GM10248 (cell line): ENCODE measurements at places on chromosomes 3 and 15.
A peak's percentile ranks its signal among the peaks of the same experiment; 100 is the strongest.

DNA sequence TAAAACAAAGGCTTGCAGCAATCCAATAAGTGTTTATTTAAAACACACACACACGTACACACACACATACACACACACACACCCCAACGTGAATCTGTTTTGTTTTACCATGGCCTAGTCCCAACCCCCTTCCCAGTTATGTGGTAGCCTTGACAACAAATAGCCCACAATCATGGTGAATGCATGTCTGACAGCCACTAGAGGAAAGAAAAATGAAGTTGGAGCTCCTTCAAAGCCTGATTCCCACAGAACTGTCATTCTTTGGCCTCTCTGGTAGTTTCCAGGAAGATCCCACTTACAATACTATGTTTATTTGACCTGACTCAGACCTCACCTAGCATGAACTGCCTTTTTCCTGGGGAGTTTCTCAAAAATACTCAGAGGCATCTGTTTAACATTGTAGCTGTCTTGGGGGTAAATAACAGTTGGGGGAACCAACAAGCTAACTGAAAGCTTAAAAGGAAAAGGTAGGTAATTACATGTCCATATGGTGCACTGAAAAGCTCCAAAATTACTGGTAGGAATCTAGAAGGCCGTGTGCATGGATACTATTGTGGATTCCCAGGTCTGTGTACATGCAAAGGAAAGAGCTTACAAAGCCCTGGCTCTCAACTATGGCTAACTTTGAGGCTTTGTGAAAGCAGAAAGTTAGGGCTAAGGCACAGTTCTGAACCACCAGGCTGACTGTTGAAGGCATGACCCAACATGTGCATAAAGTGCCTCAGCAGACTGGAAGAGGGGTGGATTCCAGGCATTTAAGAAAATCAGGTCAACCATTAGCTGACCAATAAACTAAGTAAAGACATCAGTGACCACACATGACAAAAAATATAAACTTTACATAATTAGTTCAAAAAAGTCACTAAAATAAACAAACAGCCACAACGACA lies 65.3 kb downstream of the FAIM start:
- DNase-seq: no peak

DNA sequence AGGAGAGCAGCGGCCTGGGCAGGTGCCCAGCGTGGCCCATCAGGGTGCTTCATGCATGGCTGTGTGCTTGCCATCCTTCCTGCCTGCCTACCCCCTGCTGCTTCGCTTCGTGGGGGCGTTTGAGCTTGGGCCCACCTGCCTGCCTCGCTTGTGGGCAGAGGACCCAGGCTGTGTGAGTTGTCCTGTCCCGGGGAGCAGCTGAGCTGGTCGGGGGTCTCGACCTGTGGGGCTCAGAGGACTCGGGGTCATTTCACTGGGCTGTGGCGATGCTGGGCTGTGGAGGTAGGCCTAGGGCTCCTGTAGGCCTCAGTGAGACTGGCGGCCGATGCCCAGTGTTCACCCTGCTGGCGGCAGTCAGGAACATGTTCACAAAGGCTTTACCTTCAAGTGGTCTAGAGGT lies 12.1 kb upstream of the STAB1 start:
- no peak for DNase-seq

GRCh38 chr3:197014942-197015575 lies 14.6 kb downstream of the MELTF start:
- no peak for DNase-seq

GRCh38 chr15:64535460-64536243 lies 75.3 kb downstream of the ZNF609 start:
- no peak for DNase-seq

GRCh38 chr3:127342735-127343134 lies 54.9 kb upstream of the PRR20G start:
- DNase-seq: no peak

GRCh38 chr15:49619226-49619625 lies 1.4 kb downstream of the FAM227B start:
- DNase-seq: no peak

GRCh38 chr3:194306109-194306686 lies 44.9 kb downstream of the CPN2 start:
- no peak for DNase-seq

GRCh38 chr3:140844072-140844471 lies 97.6 kb upstream of the SLC25A36 start:
- DNase-seq: no peak

DNA sequence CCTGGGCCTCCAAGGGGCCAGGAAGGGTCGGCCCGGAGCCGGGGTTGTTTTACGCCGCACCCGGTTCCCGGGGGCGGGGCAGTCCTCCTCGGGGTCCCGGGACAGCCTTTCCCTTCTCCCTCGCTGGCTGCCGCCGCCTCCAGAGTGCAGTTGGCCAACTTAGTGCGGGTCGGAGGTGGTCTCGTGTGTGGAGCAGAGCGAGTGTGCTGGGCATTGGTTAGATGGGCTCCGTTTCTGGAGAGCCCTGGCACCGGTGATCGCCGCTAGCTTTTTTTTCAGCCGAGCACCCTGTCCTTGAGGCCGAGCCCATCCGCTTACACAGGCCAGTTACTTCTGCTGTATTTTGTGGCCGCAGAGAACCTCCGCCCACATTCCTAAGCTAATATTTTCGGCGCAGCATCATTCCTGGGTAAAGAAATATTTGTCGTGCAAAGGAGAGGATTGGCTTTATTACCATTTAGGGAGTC lies 585 bp downstream of the KIF23 start:
- DNase-seq: peak; percentile 55

DNA sequence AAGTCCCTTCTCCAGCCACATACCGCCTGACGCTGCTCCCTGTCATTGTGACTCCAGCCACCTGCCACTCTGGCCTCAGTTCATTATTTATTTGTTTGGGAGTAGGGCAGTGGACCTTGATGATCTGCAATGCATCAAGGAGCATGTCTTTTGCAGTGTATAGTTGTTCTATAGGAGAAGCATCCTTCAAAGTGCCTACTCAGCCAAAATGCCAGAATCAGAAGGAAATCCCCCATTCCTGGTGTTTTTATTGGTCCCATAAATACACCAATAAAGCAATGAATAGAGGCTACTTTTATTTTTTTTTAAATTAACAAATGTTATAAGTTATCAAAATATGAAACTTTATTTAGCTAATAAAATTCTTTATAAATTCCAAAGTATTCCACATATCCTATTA lies 123.8 kb upstream of the NSMCE3 start:
- DNase-seq: no peak

GRCh38 chr3:158261371-158261991 lies 151.6 kb downstream of the RSRC1 start:
- DNase-seq: no peak

DNA sequence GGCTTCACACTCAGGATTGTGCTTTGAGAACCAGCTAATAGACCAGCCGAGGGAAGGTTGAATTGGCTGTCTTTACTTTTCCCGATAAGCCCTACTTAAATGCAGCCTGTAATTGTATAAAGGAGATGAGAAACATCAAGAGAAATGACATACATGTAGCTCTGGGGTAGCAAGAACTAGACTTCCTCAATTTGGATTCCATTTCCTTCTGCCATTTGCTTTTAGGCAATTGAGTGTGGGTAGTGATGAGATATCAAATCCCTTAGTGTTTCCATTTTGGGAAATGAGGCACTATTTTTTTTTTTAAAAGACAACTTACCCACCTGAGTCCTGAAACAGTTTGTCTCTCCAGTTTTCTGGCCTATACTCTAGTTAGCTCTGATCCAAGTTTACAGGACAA lies 2.2 kb downstream of the INAFM2 start:
- no peak for DNase-seq

DNA sequence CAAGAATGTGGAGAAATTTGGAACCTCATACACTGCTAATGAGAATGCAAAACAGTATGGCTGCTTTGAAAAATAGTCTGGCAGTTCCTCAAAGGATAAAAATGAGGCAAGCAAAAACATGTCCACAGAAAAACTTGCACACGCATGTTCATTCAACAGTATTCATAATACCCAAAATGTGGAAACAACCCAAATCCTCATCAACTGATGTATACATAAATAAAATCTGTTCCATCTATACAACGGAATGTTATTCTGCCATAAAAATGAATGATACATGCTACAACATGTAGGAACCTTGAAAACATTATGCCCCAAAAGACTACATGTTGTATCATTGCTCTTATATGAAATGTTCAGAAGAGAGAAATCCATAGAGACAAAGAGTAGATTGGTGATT lies 36.4 kb upstream of the OXTR start:
- no peak for DNase-seq

GRCh38 chr15:88124199-88124598 lies 132.3 kb downstream of the NTRK3 start:
- DNase-seq: no peak

DNA sequence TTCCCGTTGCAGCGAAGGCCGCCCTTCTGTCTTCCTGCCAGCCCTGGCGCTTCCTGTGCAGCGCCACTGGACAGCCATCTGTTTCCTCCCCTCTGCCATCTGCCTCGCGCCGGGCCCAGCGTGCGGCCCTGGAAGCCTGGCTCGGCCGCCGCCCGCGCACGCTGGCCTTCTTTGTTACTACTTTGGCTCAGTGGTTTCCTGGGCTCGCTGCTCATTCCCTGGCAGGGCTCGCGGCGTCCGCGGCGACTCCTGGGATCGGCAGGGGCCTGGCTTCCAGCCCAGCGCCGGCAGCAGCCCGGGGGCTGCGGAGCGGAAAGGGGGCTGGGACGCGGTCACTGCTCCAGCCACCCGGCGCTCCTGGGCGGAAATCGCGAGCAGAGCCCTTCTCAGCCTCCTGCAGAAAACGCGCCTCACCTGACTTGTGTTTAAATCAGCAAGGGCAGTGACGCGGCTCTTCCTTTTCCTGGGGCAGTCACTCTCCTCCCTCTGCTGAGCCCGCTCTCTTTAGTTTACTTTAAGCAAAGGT lies 10.0 kb downstream of the CMTM7 start:
- peak; percentile 65 for DNase-seq

DNA sequence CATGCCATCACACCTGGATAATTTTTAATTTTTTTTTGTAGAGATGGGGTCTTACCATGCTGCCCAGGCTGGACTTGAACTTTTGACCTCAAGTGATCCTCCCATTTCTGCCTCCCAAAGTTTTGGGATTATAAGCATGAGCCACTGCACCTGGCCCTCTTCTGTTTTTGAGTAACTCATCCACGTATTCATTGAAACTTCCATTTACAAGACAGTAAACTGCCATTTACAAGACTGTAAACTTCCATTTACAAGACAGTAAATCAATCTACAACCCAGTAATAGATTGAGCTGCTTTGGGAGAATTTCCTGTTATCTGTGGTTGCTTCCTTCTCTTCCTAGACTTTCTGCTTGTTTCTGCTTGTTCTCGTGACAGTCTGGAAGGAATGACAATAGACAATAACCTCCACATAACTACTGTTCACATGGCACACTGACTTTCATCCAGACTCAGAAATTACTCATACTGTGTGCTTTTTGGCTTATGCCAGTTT lies 114.7 kb upstream of the CCNL1 start:
- no peak for DNase-seq

DNA sequence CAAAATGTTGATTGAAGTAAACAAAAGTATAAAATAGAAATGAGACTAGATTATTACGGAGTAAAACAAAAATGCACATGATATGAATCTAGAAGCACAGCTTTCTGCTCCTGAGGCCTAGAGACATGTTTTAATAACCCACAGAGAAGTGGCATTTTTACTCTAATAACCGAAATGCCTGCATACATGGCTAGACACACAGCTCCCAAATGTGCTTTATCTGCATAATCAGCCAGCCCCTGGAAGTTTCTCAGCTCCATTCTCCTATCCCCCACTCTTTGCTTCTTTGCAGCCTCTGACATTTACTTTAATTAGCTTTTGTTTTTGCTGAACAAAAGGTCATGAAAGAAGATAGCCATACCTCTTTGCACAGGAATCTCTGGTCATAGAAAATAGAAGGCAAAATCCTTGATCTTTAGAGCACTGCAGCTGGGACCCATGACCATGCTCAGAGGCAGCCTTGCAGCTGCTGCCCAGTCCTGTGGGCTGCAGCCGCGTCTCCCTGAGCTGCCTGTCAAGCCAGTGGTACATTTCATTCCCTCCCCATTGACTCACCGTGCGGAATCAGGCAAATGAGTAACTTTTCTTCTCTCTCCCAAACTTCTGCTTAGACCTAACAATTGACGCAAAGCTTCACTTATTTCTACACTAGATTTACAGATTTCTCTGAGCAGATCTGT lies at the start of gene VEPH1:
TSS of gene VEPH1 (minus strand) at position 501 of the 680 bp plus-strand sequence. CDS start 8,067 bp downstream, outside the sequence.
- no peak for DNase-seq

- peak; percentile 16 for DNase-seq
These were observed 49.9 kb upstream of the P2RY1 start for GRCh38 chr3:152785051-152785450.

GRCh38 chr15:75502360-75502759 lies 50.9 kb upstream of the SIN3A start:
- no peak for DNase-seq

DNA sequence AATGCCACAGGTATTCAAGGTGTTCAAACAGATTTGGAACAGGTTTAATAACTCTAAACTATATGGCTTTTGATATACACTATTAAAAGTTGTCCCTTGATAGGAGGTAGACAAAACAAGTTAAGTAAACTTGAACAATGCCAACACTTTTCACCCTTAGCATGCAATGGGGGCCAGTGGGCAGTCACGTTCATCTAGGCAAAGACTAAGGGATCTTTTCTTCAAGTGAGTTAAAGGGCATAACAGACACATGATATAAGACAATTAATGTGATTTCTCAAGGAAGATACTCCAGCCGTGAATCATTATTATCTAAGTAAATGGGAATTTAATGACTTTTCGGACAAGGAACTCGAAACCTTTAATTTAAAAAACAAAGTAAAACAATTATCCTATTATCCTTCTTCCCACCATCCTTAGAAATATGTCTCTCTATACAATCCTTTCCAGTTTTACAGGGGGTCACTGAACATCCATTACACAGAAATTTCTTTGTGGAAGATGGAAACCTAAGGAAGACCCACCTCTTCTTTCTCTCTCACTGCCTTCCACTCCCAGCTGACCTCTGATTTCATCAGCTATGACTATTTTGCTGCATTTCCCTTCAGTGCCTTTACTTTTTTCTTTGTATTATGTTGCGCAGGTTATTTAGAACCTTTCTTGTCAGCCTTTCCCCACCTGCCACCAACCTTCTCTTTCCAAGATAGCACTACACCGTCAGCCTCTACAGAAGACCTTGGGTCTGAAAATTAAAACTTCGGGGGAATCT lies 1.5 kb downstream of the CLDN1 start:
- DNase-seq: no peak

- DNase-seq: no peak
These were observed 46.9 kb upstream of the GADL1 start for GRCh38 chr3:30941342-30941741.

- no peak for DNase-seq
These were observed 23.3 kb downstream of the SNRK start for GRCh38 chr3:43309372-43310305.
